Activated naive CD8-positive, alpha-beta T cell treated with anti-CD3 and anti-CD28 coated beads, Interleukin-2, amount 50 U/mL, for 24 hours (primary cell): ENCODE measurements at places on chromosomes 5 and 9.

DNA sequence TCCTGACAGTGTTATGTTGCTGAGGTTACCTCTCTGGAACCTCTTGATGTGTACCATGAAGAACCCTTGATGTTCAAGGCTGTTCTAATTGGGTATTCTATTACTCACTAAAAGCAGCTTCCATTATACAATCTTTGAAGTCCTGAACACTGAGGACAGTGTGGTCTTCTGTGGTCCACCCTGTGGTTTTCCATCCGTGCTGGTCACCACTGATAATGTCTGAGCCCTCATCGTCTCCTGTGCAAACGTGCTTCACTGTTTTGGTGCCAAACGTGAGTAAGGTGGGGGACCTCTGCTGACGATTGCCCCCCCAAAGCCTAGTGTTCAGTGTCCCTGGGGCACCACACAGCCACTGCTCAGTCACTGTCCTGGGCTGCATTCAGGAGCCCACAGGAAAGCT, 259.7 kb upstream of the ANKRD55 start:
- no peak for DNase-seq

- DNase-seq, result peak; percentile 60
Observed at GRCh38 chr5:134543820-134544614, 18.5 kb downstream of the JADE2 start.

GRCh38 chr9:136052472-136052880, 42.6 kb downstream of the NACC2 start:
- DNase-seq, result no peak

- DNase-seq, result no peak
Observed at GRCh38 chr5:99747342-99747741, 787.8 kb upstream of the FAM174A start.

- DNase-seq, result no peak
Observed at GRCh38 chr5:138263581-138263980, 10.8 kb downstream of the GFRA3 start.

DNA sequence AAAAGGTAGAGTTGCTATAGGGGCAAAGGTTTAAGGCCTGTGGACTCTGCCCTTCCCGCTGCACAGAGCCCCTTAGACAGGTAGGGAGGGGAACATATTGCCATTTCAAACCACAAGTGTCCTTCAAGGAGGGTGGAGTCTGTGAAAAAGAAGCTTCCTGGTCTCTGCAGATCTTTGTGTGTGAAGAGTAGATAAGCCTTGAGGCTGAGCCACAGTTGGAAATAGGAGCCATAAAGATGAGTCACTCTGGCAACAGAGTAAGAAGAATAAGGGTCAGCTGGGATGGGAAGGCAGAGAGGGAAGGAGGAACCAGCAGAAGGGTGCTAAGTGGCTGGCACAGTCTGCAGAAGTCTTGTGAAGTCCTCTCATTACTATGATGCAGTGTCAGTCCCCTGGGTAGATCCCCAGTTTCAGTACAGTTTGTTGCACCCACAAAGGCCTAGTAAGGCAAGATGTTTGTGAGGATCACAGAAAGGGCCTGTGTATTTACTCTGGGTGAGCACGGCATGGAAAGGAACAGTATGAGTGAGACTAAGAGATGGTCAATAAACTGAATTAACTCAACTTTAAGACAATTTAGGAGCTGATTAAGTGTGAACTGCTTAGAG, 18.1 kb downstream of the GRXCR2 start:
- DNase-seq, result no peak

- DNase-seq, result no peak
Observed at GRCh38 chr5:179994583-179995323, 76.8 kb downstream of the RNF130 start.

DNA sequence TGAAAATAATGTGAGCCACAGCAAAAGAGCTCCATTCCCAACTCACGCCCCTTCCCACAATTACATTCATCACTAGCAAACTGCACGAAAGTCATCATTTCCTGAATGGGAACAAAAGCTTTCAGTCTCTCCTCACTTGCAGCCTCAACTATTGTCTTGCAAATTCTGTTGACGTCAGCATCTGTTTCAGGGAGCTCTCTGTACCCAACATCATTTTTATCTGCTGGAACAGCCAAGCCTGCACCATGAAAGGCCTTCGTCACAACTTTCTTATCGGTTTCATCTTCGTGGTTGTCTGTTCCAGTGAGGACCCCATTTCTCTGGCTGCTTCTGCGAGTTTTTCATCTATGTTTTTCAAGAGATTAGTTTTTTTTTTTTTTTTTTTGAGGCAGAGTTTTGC, 14.3 kb upstream of the RNF130 start:
- no peak for DNase-seq

- peak; percentile 61 for DNase-seq
Observed at GRCh38 chr5:411728-412127, 31.2 kb upstream of the EXOC3 start.

DNA sequence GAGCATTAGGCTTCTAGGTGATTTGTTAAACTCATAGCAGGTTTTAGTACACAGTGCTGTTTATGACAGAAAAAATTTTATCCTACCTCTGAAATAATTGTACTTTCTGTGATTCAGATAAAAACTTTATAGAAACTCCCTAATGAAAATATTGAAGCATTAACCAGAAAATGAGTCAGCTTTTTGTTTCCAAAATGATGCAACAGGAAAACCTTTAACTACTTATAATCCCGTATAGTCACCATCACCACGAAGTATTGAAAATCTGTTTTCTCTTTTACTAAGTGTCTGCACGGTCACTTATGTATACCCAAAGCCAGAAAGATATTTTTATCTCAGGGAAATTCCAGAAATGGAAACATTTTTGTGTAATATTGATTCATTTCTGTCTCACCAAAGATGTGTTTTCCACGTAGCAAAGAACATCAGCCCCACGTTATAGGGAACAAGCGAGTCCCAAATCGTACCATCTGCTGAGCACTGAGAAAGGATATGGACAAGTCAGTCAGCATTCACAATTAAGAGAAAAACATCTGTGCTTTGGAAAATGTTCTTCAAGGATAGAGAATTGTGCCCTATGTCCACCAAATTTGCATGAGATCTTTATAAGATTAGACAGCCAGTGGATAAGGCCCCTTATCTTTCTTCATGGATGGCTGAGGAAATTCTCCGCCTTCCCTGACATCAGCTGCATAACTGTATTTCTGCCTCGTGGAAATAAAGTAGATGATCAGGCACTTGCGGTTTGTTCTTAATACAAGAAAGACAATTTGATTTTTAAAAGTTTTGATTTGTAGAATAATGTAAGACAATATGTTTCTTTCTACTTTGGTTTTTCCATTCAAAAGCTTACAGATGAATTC, 41.9 kb downstream of the TNFAIP8 start:
- no peak for DNase-seq

- DNase-seq, result no peak
Observed at GRCh38 chr9:80410106-80410505, 838.3 kb downstream of the TLE4 start.

- DNase-seq, result no peak
Observed at GRCh38 chr9:73089304-73089985, 62.2 kb upstream of the ANXA1 start.

- DNase-seq, result no peak
Observed at GRCh38 chr5:150757087-150757649, 1.6 kb downstream of the DCTN4 start.

GRCh38 chr5:138961221-138961620, 86.1 kb upstream of the LRRTM2 start:
- DNase-seq, result no peak

DNA sequence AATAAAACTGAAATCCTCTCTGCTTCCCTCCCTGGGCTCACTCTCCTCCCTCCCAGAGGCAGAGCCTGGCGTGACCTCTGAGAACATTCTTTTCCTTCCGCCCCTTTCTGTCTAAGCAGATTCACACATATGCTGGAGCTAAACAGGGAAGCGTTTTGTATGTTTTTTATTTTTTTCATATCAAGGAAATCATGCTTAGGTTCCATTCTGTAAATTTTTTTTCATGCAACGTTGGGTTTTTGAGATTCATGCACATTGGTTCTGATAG, 20.2 kb upstream of the BARHL1 start:
- DNase-seq, result no peak
